ENCODE measurements at places on chromosomes 13 and 19.

DNA sequence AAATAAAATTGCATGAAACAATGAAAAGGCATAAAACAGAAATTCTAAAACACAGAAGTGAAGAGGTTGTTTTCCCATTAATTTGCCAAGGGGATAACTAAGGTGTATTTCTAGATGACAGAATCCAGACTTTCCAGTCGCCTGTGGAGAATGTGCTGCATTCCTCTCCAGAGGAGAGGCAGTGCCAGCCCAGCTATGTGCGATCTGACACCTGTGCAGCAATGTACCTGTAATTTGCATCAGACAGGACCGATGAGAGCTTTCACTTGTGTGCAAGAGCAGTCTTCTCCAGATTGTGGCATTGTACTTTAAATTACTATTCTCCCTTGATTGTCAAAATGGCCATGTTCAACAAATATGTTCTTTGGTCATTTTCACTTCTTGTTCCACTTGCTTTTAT lies 1037.9 kb downstream of the EFNB2 start:
- DNase-seq, result no peak

DNA sequence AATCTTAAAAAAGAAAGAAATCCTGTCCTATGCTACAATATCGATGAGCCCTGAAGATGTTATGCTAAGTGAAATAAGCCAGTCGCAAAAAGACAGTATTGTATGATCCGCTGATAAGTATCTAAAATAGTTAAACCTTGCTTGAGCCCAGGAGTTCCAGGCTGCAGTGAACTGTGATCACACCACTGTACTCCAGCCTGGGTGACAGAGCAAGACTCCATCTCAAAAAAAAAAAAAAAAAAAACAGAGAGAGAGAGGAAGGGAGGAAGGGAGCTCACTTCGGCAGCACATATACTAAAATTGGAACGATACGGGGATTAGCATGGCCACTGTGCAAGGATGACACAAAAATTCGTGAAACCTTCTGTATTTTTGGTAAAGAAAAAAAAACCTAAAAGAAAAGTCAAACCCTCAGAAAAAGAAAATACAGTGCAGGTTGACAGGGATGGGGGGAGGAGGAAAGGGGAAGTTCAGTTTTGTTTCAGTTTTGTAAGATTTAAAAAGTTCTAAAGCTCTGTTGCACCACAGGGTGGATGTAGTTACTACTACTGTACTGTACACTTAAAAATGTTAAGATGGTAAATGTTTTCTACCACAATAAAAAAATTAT lies 8.4 kb downstream of the CLASRP start:
- no peak for DNase-seq

DNA sequence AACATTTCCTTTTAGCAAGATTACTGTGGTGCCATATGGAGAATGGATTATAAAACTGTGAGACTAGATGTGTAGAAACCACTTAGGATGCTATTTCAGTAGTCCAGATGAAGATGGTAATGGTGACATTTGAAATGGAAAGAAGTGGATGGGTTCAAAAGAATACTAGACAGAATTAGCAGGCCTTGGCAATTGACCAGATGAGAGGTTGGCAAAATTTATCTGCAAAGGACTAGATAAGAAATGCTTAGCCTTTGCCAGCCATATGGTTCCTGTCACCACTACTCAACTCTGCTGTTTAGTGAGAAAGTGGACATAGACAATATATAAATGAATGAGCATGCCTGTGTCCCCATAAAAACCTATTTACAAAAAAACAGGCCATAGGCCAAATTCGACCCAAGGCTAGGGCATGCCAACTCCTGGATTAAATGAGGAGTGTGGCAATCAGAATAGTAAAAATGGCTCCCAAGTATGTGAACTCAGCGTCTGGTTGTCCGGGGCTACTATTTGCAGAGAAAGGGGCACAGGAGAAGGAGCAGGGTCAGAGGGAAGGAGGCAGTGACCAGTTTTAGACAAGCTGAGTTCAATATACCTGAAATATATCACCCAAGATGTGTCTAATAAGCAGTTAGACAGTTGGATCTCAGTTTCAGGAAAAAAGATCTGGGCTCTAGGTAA lies 98.4 kb downstream of the ENOX1 start:
- DNase-seq, result no peak

- DNase-seq, result no peak
Measured at GRCh38 chr19:56163097-56163496, 12.7 kb upstream of the GALP start.

GRCh38 chr13:25988661-25989060 lies 63.2 kb downstream of the SHISA2 start:
- DNase-seq, result no peak

DNA sequence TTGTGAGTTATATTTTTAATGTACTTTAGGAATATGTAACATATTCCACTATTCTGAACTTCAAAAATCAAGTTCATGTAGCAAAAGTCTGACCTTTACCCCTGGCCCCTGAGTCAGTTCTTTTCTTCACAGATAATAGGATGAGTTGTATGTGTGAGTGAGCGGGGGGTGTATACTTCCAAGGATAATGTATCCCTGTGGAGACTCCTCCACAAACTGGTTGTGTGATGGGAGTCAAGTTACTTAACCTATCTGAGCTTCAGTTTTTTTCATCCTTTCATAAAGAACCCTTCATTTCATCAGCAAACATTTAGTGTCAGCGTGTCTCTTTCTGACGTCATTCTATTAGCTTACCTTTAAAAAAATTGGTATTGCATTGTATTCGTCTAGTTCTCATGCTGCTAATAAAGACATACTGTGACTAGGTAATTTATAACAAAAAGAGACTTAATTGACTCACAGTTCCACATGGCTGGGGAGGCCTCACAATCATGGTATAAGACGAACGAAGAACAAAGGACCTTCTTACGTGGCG lies 288.1 kb upstream of the GPC6 start:
- no peak for DNase-seq

GRCh38 chr13:79621902-79622301 lies 140.9 kb downstream of the NDFIP2 start:
- DNase-seq, result no peak

DNA sequence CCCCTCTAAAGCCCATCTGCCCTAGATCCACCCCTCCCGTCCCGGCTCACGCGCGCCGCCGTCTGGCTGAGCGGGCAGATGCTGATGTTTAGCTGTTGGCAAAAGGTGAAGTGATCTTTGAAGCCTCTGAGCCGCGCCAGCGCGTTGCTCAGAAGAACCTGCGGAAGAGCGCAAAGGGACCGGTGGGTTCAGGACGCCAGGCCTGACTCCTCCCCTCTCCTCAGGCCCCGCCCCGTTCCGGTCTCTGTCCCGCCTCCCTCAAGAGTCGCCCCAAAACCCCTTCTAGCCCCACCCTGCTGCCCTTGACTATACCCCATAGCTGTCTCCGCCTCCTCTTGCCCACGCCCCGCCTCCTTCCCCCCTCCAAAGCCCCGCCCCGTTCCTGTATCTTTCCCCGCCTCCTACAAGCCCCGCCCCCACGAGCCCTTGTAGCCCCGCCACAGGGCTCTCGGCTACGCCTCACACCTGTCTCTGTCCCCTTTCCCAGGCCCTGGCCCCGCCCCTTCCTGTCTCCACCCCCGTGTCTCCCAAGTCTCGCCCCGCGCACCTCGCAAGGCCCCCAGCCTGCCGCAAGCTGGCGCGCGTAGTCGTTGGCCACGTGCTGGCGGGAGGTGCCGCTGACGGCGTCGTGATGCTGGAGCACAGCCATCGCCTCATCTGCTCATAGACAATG lies 9.5 kb downstream of the MAN2B1 start:
- peak; percentile 33 for DNase-seq

DNA sequence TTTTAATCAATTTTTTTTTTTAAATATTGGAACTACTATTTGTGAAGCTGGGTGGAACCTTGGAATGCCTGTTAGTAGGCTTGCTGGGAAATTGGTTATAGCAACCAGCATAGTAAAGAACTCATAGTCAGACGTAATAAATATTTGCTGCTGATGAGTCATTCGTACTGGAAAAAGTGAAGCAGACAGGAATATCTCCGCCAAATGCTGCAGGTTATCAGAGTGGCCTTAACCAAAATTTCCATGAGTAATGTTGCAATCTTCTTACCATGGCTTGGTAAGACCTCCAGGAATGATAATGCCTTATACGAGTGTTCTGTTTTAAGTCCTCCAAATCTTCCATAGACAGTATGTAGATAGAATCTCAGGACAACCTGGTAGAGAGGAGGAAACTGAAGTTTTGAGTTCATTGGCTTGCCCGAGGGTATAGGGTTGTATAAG lies 34.2 kb downstream of the MBNL2 start:
- no peak for DNase-seq

DNA sequence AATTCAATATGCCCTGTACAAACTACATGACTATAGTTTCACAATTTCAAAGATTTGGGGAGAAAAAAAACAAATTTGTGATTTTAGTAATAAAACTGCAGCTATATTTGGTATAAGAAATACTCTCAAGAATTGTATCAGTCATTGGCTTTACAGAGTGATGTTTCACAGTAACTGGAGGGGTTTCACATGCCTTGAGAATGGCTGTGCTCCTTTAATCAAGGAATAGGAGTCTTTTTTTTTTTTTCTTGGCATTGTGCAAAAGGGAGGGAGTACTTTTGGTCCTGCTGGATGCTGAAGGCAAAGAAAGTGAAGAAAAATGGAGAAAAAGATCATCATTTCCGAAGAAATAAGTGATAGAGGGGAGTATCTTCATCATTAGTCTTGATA lies 6.8 kb downstream of the ZNF507 start:
- DNase-seq, result no peak

DNA sequence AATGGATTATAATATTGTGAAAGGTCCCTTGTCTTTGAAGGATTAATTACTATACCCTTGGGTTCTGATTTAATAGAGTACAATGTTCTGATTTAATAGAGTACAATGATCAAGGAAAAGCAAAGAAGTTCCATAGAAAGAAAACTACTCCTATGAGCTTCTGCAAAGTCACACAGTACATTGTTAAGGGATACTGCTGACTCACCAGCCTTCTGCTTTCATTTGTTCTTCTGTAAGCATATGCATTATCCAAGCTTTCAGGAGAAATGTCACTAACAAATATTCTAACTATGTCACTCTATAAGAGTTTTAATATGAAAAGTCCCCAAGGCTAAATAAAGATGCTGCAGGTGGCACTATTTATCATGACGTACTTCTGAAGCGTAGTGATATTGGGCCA lies 396.7 kb downstream of the RFC3 start:
- no peak for DNase-seq

GRCh38 chr13:24071423-24072075 lies 89.0 kb upstream of the SPATA13 start:
- DNase-seq, result no peak

DNA sequence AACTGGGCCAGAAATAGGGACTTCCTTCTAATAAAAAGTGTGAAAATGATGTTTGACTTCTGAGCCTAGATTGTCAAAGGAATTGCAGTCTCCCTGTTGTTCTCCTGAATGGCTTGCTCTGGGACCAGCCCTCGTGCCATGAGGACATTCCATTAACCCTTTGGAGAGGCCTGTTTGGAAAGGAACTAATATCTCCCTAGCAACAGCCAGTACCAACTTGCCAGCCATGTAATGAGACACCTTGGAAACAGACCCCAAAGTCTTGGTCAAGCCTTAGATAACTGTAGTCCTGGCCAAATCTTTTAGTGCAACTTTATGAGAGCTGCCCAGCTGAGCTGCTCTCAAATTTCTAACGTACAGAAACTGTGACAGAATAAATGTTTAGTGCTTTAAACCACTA lies 8.2 kb upstream of the SIAH3 start:
- no peak for DNase-seq

- no peak for DNase-seq
Measured at GRCh38 chr13:103066079-103066780, at the start of gene SLC10A2. TSS of gene SLC10A2 (minus strand) at chr13:103066417. CDS start at chr13:103066249, 168 bp downstream.

DNA sequence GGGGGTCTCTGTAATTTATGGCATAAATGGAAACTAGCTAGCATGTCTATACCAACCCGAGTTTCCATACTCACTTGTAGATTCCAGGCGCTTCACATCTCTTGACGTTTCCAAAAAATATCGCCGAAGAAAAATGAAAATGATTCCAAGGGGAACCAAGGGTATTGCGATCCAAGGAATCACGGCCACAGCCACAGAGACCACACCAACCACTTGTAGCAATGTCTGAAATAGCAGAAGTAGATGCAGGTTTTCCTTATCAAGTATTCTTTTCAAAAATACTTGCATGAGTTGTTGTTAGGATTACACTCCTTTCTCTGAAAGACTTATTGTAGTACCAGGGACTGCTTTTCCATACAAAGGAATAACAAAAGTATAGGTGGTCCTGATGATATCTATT lies 218.2 kb downstream of the ABCC4 start:
- DNase-seq, result no peak

- DNase-seq, result no peak
Measured at GRCh38 chr19:49999371-50000010, 25.7 kb downstream of the VRK3 start.

- no peak for DNase-seq
Measured at GRCh38 chr19:35211545-35212230, 16.9 kb downstream of the FAM187B start.

- DNase-seq, result no peak
Measured at GRCh38 chr13:110042253-110042950, 256.0 kb upstream of the IRS2 start.

- DNase-seq, result peak; percentile 54
Measured at GRCh38 chr19:511101-511851, 4.0 kb downstream of the TPGS1 start.

DNA sequence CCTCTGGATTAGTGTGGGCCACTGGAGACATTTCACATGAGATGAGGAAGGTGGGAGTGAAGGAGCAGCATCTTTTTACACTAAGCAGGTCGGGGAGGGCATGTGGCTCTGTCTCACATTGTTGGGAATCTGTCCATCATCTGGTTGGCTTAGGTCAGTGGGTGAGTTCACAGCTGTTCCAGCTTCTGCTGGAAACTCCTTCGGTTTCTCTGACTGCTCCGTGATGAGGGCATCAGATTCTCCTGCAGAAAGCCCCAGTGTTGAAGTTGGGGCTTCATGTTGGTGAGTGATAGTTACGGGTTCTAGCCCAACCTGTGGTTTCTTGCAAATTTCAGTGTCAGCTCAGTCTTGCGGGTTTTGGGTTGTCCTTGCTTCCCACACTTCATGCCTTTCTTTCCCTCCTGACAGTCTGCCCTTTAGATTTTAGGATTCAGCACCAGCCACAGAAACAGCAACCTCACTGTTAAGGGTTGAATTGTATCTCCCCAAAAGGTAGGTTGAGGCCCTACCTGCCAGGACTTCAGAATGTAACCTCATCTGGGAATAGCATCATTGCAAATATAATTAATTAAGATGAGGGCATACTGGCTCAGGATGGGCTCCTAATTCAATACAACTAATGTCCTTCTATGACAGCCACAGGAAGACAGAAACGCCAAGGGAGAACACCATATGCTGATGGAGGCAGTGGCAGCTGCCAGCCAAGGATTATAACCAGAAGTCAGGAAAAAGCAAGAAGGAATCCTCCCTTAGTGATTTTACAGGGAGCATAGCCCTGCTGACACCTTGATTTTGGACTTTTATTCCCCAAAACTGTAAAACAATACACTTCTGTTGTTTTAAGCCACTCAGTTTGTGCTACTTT lies 7.6 kb upstream of the ALOX5AP start:
- DNase-seq, result no peak

- no peak for DNase-seq
Measured at GRCh38 chr13:45925151-45925550, 73.6 kb upstream of the SIAH3 start.
